RPMI7951 (cell line): ENCODE measurements at places on chromosomes 1 and 21.

GRCh38 chr1:240363315-240363714 lies 248.6 kb downstream of the GREM2 start:
- no peak for DNase-seq

DNA sequence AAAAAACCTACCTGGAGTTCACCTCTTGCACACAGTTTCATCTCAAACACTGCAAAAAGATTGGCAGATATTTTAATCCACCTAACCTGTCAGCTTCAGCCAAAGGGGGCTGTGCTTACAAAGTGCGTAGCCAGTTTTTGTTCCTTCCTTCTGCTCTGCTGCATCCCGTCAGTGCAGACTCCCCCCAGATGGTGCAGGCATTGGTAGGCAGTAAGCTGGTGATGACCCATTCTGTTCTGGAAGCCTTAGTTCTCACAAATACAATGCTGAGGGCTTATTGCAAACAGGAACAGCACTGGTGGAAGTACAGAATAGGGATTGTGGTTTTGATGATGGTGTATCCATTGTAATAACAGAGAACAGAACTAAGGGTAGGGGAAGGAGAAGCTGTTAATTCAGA lies 239.5 kb downstream of the RYR2 start:
- DNase-seq = no peak

DNA sequence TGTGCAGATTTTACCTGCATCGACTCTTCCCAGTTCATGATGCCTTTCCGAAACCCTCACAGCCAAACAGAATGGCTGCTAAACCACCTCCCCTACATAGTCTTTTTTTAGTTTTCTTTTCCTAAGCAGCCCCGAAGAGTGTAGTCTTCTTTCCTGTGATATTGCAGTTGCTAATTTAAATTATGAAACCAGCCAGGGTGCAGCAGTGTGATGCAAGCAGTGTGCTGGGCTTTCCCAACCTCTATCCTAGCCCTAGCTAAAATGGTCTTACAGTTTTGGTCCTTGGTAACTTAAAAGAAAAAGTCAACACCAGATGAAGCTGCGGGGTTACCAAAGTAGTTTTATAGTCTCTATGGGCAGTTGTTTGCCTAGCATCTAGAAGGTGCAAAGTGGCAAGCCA lies 82.0 kb upstream of the GCLM start:
- no peak for DNase-seq

- DNase-seq = no peak
Observed at GRCh38 chr1:29860056-29860455, 623.7 kb downstream of the PTPRU start.

DNA sequence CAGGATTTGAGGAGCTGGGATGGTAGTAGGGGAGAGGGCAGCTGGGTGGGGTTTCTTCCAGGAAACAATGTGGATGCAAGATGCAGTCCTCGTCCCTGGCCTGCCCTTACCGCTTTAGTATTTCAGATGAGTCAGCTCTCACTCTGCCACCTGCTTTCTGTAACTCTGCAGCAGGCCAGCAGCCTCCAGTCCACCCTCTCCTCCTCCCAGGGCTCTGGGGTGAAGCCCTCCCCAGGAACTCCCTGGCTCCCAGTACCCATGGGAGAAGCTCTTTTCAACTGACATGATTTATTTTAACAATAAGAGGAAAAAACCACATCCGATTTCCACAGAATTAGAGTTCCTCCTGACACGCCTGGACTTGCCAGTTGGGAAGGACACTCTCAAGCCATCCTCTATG lies 39.0 kb upstream of the IL20 start:
- peak; percentile 42 for DNase-seq

GRCh38 chr21:28687586-28687985 lies 305.1 kb downstream of the LTN1 start:
- DNase-seq = no peak

GRCh38 chr1:1799716-1800115 lies 21.4 kb upstream of the NADK start:
- no peak for DNase-seq

- peak; percentile 70 for DNase-seq
Observed at GRCh38 chr1:147292012-147292411, 49.5 kb downstream of the CHD1L start.

- DNase-seq = peak; percentile 92
Observed at GRCh38 chr1:220906561-220907334, 27.5 kb downstream of the HLX start.

GRCh38 chr1:93585059-93585966 lies 96.3 kb downstream of the BCAR3 start:
- DNase-seq = no peak

- no peak for DNase-seq
Observed at GRCh38 chr1:24329331-24329730, 10.2 kb downstream of the GRHL3 start.

GRCh38 chr1:76279101-76279748 lies 204.7 kb downstream of the ST6GALNAC3 start:
- no peak for DNase-seq

DNA sequence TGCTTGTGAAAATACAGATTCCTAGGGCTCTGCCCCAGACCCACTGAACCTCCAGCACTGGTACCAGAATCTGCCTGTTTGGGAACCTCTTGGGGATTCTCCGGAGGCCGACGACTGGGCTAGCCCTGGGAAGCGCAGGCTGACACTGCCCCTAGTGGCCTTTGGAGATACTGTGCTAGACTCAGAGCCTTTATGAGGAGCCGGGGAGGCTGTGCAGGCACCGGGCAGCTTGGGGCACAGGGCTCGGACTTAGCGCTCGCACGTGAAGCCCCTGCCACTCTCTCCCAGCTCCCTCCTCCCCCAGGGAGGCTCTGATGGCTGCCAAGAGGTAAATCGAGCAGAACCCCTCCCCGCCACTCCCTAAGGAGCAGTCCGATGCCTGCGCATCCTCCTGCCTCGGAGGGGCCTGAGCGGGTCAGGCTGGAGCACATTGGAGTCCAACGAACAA lies 144.6 kb upstream of the TNR start:
- DNase-seq = peak; percentile 19

- DNase-seq = no peak
Observed at GRCh38 chr1:235009561-235010306, 118.9 kb downstream of the TOMM20 start.
